H9 (cell line): ENCODE measurements at places on chromosomes 13 and 19.

DNA sequence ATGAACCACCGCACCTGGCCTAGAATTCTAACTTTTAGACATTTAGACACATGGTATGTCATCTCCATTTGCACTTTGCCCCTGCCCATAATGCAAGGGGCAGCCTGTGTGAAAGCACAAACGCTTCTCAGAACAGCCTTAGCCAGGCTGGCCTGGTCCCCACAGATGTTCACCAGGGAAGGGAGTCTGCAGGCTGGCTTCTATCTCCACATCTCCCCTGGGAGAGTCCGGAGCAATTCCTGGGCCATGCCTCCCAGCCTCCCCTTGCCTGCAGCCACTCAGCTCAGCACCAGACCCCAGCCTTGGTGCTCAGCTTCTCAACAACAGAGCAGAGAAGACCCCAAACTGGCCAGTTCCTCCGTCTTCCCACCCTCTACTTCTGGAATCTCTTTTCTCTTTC is 21.7 kb upstream of the LSM14A start:
- no peak overlapping the region for H3K4me3 ChIP-seq
- no peaks in the 10 kb centered on the region for H3K4me1 ChIP-seq
- H3K36me3 ChIP-seq: no peaks in the 10 kb centered on the region

DNA sequence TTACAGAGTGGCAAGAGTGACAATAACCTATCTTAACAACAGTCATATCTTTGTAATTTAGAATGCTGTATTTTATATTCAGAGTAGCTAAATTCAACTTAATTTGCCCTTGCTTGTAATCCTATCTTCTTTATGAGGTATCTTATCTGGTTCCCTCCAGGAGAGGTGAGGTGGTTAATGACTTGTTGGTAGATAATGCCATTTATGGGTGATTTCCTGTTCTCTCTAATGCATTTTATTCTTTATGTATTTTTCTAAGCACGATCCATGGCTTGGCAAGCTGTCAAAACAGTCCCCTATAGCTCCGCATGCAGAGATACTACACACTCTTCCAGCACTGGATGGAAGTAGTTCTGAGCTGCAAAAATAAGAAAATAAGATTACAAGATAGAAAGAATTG is 267.9 kb downstream of the LMO7 start:
- H3K4me3 ChIP-seq: no peak overlapping the region
- no peak for DNase-seq
- H3K4me1 ChIP-seq: no peaks in the 10 kb centered on the region
- no peaks in the 10 kb centered on the region for H3K27me3 ChIP-seq
- no peak overlapping the region for H3K27ac ChIP-seq

- no peaks in the 10 kb centered on the region for H3K36me3 ChIP-seq
- H3K4me3 ChIP-seq: no peak overlapping the region
- no peaks in the 10 kb centered on the region for H3K27me3 ChIP-seq
- no peak for DNase-seq
These were observed 30.1 kb downstream of the RCBTB2 start for GRCh38 chr13:48502601-48503319.

GRCh38 chr13:43964698-43965458 is 85.2 kb downstream of the LACC1 start:
- H3K4me3 ChIP-seq: no peak overlapping the region
- no peak for DNase-seq
- H3K4me1 ChIP-seq: no peaks in the 10 kb centered on the region

DNA sequence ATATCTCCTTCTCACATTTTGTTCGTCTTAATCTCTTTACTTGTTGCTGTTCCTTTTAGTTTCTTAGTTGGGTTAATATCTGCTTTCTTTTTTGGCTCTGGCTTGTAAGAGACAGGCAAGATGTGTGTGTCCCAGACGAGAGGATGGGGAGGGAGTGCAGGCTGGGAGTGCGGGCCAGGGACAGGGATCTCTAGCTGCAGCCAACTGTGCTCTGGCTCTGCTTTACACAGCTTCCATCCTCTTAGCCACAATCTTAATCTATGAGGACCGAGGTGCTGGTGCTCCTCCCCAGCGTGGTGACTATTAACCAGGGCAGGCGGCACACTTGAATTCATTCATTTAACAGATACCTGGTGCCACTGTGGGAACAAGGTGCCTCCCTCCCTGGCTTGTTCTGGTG is 70.9 kb upstream of the WASF3 start:
- H3K27me3 ChIP-seq: no peaks in the 10 kb centered on the region
- no peak for DNase-seq
- H3K36me3 ChIP-seq: no peaks in the 10 kb centered on the region
- no peaks in the 10 kb centered on the region for H3K4me1 ChIP-seq

- peaks cover 2% of the 10 kb centered on the region; the same call in 1 of the 2 replicates for H3K4me1 ChIP-seq
- H3K27ac ChIP-seq: no peak overlapping the region
- H3K36me3 ChIP-seq: 0 out of 2 replicates have a peak, but pooled peaks cover 2% of the 10 kb centered on the region
- H3K27me3 ChIP-seq: no peaks in the 10 kb centered on the region
- DNase-seq: peak; percentile 76
These were observed 3.9 kb downstream of the IRF2BP1 start for GRCh38 chr19:45881909-45882528.

GRCh38 chr19:12899891-12900518 is 9.0 kb downstream of the GCDH start:
- no peaks in the 10 kb centered on the region for H3K4me1 ChIP-seq
- H3K36me3 ChIP-seq: peaks cover 33% of the 10 kb centered on the region
- no peaks in the 10 kb centered on the region for H3K27me3 ChIP-seq
- no peak for DNase-seq
- H3K27ac ChIP-seq: no peak overlapping the region
- H3K4me3 ChIP-seq: no peak overlapping the region

DNA sequence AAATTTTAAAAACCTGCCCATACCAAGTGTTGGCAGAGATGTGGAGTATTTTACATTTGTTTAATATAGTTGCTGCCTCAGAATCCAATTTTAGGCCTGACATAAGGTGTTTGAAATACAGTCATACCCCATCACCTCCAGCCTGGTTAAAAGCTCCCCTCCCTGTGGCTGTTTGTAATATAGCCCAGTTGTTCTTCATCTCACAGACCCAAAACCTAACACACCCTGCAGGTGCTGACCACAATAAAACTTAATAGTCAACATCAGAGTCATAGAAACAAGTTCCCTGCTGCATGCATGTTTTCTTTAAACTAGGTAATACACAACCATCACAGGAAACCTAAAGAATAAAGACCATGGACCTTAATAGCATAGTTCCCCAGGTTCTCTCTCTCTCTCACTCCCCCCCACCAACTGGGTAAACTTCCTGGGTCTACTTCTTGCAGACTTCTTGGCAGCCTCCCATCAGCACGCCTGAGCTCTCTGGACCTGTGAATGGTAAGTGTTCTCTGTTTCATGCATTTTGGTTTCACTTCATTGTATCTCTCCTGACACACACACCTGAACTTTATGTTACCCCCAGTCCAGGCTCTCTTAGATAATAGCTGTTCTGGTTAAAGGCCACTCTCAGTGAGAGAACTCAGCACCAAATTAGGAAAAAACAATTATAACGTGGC is 1369.9 kb downstream of the EFNB2 start:
- H3K4me1 ChIP-seq: no peaks in the 10 kb centered on the region
- no peak overlapping the region for H3K27ac ChIP-seq
- H3K4me3 ChIP-seq: no peak overlapping the region
- H3K36me3 ChIP-seq: no peaks in the 10 kb centered on the region
- no peaks in the 10 kb centered on the region for H3K27me3 ChIP-seq

DNA sequence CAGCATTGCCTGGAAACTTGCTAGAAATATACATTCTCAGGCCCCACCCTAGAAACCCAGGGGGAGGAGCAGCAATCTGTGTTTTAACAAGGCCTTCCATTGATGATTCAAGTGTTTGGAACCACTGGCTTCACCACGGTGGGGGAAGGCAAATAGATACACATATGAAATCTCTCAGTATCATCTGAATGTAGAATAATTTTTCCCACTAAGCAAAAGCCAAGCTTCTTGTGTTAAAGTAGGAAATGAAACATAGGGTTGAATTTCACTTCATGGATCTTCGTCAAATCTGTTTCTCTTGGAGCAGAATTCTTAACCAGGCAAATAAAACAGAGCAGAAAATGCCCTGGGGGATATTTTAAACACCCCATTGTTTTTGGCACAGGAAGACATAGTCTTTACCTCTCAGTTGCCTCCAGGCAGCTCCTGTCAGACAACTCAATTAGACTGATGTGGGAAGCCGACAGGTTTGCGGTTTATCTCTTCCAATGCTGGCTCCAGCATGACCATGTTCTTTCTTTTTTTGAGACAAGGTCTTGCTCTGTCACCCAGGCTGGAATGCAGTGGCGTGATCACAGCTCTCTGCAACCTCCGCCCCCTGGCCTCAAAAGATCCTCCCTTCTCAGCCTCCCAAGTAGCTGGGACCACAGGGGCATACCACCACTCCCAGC is 213.0 kb downstream of the FOXO1 start:
- H3K4me3 ChIP-seq: no peak overlapping the region
- no peaks in the 10 kb centered on the region for H3K4me1 ChIP-seq
- no peak overlapping the region for H3K27ac ChIP-seq
- no peaks in the 10 kb centered on the region for H3K27me3 ChIP-seq

GRCh38 chr13:46884531-46884930 is 12.3 kb downstream of the HTR2A start:
- H3K36me3 ChIP-seq: no peaks in the 10 kb centered on the region
- no peak overlapping the region for H3K27ac ChIP-seq
- H3K4me1 ChIP-seq: no peaks in the 10 kb centered on the region
- H3K4me3 ChIP-seq: no peak overlapping the region
- no peak for DNase-seq
- H3K27me3 ChIP-seq: no peaks in the 10 kb centered on the region

GRCh38 chr19:14768001-14768400 is 10.4 kb downstream of the ADGRE2 start:
- H3K4me3 ChIP-seq: no peak overlapping the region
- H3K4me1 ChIP-seq: no peaks in the 10 kb centered on the region
- H3K36me3 ChIP-seq: peaks cover 6% of the 10 kb centered on the region
- H3K27ac ChIP-seq: no peak overlapping the region
- DNase-seq: peak; percentile 11

- peaks cover 2% of the 10 kb centered on the region; the same call in 2 of the 3 replicates for H3K36me3 ChIP-seq
- H3K4me1 ChIP-seq: no peaks in the 10 kb centered on the region
- no peak overlapping the region for H3K27ac ChIP-seq
- H3K27me3 ChIP-seq: no peaks in the 10 kb centered on the region
- no peak overlapping the region for H3K4me3 ChIP-seq
These were observed 7.3 kb downstream of the NOSIP start for GRCh38 chr19:49573009-49573408.

- H3K27ac ChIP-seq: no peak overlapping the region
- H3K4me3 ChIP-seq: peak overlapping the region; percentile 61
- peaks cover 26% of the 10 kb centered on the region for H3K27me3 ChIP-seq
- no peaks in the 10 kb centered on the region; the same call in 2 of the 3 replicates for H3K36me3 ChIP-seq
- peaks cover 3% of the 10 kb centered on the region; the same call in 1 of the 2 replicates for H3K4me1 ChIP-seq
- no peak for DNase-seq
These were observed 840 bp upstream of the CCNA1 start for GRCh38 chr13:36431204-36432105.

DNA sequence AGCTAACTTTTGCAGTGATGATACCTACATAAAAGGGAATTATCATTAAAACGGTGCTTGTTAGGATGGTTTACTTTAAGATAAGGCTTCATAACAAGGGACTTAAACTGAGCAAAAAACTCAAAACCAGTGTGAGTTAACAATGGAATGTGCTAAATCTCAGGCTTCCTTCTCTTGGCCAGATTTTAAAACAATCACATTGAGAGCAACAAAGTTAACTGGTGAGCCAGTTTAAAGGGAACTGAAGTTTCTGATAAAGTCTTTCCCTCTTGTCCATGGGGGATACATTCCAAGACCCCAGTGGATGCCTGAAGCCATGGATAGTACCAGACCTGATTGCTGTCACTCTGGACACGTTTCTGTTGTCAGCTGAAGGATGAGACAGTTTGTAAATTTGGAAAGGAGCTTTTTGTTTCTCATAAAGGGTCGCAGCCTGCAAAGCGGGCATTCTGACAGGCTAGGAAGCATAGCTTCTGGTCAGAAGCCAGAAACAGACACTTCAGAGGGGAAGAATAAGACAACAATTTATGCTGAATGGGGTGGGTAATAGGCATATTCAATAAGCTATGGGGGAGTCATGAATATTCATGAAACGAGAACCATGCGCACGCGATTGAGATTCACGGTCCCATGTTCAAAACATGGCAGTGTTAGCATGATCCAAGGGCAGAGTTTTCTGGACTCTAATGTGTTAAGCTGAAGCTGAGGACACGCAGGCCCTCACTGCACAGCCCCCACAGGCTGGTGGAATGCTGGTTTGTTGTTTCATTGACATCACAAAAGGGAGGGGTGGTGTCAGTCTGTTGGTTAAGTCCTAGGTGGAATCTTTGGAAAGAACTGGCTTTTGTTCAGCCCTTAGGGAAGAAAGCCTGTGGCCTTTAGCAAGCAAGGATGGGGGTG is 150.6 kb upstream of the RNF113B start:
- peaks cover 25% of the 10 kb centered on the region for H3K4me1 ChIP-seq
- H3K27ac ChIP-seq: peak overlapping the region; percentile 72
- H3K27me3 ChIP-seq: no peaks in the 10 kb centered on the region
- peak overlapping the region; percentile 69 for H3K4me3 ChIP-seq
- DNase-seq: peak; percentile 61
- H3K36me3 ChIP-seq: no peaks in the 10 kb centered on the region

DNA sequence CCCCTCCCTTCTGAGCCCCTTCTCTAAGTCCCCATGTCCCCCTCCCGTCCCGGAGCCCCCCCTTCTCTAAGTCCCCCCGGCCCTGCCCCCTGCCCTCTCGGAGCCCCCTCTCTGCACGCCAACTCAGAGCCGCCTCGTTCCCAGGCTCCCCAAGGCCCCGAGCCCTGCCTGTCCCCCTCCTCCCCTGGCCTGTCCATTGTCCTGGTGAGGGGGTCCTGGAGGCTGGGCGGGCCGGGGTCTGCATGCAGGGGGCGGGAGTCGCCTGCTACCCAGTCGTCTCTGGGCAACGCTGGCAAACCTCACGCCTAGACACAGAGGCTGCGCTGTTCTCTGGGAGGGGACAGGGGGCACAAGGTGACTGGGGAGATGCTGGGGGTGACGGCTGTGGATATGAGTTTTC is 39.2 kb upstream of the SEMA6B start:
- H3K27me3 ChIP-seq: no peaks in the 10 kb centered on the region; the same call in 1 of the 2 replicates
- DNase-seq: no peak
- no peaks in the 10 kb centered on the region; the same call in 2 of the 3 replicates for H3K36me3 ChIP-seq
- no peak overlapping the region for H3K27ac ChIP-seq

DNA sequence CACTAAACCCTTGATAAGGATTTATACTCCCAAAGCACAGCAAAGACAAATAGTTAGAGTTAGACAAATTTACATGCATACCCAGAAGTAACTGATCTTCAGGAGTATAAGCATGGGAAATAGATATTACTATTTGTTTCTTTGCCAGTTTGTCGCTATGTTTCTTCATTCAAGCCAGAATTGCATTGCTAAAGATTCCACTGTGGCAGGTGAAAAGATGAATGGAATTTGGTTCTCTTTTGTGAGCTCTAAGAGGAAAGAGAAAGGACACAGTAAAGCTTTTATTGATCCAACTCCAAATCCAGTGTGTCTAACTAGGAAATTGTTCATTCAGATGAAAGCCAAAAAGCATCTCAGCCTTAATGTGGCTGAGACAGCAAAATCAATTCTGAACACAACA is 292.3 kb upstream of the SPRY2 start:
- no peak overlapping the region for H3K27ac ChIP-seq
- DNase-seq: no peak
- H3K4me3 ChIP-seq: no peak overlapping the region

DNA sequence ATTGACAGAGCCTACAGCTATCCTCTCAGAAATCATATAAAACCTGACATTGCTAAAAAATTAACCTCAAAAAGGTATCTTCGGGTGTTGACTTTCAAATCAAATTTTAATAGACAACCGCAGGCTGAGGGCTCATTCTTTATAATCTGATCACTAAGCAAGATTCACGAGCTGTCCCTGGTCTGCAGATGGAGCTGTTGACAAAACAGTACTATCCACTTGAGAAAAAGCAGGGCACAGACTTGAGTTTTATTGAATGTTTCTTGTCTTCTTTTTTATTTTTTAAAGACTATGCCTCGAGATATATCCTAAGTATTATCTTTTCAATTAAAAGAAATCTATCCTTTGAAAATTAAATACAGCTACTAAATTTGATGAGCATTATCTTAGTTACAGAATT is 540.5 kb downstream of the PCDH9 start:
- H3K4me1 ChIP-seq: no peaks in the 10 kb centered on the region
- H3K27ac ChIP-seq: no peak overlapping the region
- no peak overlapping the region for H3K4me3 ChIP-seq
